ENCODE measurements at places on chromosomes 3 and 15.

DNA sequence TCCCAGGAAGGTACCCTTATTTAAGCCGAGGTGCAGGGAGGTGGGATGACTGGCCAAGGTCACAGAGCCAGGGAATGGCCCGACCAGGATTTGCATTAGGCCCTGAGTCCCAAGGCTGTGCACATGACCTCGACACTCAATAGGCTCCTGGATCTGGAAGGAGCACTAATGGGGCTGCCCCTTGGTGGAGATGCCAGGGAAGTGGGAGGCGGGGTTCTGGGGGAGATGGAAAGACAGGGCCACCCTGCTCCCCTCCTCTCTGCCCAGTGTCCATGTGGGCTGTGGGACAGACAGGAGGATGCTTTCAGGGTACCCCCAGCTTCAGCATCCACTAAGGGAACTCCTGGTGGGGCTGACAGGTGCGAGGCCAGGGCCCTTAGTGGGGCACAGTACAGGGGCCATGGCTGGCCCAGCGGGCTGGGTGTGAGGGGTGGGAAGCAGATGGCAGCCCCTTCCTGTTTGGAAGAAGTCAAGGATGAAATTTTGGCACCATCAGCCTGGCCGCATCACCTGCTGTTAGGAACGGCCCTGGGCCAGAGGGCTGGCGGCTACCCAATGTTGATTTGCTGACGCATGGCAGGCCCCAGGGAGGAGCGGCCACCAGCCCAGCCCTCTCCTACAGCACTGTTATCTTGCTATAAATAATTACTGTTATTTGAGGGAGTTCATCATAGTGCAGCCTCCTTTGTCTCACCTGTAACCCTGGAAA is 37.3 kb downstream of the ATP2B2 start:
- DNase-seq: no peak

DNA sequence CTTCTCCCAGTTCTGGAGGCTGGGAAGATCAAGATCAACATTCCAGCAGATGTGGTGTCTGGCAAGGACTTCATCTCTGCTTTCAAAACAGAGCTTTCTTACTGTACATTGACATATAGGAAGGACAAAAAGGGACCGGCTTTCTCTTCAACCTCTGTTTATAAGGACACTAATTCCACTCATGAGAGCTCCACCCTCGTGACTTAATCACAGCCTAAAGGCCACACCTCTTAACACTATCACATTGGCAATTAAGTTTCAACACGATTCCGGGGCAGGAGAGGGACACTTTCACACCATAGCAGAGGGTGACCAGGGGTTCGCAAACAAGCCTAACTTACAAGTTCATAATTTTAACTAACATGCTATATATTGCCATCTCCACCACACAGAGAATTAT is 231.5 kb downstream of the MAGI1 start:
- no peak for DNase-seq

- peak; percentile 75 for DNase-seq
Measured at GRCh38 chr3:46812237-46812791, 50.9 kb downstream of the MYL3 start.

DNA sequence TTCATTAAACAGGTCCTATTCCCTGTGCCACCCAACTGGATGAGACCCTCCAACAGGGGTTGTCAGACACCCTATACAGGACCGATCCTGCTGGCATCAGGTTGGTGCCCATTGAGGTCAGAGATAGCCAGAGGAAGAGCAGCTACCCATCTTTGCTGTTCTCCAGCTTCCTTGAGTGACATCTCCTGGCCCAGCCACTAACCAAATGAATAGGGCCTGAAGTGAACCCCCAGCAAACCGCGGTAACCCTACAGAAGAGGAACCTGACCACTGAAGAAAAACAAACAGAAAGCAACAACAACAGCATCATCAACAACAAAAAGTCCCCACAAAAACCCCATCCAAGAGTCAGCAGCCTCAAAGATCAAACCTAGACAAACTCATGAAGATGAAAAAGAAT is 133.6 kb upstream of the ARPP21 start:
- no peak for DNase-seq

DNA sequence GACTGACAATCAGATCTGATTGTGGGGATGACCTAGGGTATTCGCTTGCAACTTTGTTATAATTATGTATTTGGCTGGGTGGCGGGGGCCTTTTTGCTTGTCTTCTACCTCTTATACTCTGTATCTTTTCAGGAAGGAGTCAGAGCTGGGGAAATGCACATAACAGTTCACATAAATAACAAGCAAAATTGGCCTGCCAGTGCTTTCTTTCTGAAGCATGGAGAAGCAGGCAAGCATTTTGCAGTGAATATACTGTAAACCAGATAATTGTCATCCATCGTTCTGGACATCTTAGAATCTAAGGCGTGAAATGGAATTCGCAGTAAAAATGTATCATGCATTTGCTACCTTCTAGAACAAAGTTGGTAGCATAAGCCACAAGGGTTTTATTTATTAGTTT is 227.6 kb downstream of the CLSTN2 start:
- no peak for DNase-seq

- DNase-seq: no peak
Measured at GRCh38 chr3:43291546-43291945, 5.2 kb downstream of the SNRK start.

DNA sequence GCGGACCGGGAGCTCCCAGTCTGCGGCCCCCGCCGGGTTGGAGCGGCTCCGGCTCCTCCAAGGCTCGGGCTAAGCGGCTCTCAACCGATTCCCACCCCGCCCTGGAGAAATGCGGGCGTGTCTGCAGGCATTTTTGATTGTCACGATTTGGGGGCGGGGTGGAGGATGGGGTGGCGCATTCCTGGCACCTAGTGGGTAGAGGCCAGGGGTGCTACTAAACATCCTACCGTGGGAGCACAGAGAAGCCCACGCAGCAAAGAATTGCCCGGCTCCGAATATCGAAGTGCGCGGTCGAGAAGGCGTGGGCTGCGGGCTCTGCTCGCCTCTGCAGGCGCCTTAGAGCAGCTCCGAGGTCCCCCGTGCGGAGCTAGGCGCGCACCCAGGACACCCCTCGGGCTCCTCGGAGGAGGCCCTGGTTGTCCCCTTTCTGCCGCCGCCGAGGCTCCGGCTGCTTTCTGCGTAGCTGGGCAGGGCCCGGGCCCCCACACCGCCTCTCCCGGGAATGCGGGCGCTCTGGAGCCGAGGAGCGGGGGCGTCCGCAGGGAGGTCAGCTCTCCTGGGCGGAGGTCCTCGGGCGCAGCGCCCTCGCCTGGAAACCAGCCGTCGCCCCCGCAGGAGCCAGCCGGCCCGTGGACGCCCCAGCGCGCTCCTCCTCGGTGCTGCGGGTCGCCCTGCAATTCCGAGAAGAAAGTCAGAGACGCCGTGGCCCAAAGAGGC is 16.5 kb upstream of the LAMP3 start:
- peak; percentile 21 for DNase-seq

- DNase-seq: no peak
Measured at GRCh38 chr3:157237886-157238285, 77.9 kb upstream of the CCNL1 start.

GRCh38 chr3:195071011-195071728 is 199.8 kb downstream of the XXYLT1 start:
- no peak for DNase-seq

DNA sequence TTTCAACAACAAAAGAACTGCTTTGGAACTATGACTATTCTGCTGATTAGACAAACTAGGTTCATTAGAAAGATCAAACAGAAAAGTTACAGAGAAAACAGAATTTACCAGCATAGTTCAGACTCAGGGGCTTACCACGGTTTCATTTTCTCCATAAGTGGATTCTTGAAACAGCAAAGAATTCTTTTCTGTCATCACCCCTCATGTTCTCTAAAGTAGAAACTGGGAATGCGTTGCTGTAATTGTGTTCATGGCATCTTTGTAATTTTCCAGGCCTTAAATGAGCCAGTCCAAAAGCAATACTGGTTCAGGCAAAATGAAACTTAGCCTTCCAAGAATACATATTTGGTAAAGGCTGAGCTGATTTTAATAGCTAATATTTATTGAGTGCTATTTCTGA is 287.8 kb downstream of the CHL1 start:
- DNase-seq: no peak

DNA sequence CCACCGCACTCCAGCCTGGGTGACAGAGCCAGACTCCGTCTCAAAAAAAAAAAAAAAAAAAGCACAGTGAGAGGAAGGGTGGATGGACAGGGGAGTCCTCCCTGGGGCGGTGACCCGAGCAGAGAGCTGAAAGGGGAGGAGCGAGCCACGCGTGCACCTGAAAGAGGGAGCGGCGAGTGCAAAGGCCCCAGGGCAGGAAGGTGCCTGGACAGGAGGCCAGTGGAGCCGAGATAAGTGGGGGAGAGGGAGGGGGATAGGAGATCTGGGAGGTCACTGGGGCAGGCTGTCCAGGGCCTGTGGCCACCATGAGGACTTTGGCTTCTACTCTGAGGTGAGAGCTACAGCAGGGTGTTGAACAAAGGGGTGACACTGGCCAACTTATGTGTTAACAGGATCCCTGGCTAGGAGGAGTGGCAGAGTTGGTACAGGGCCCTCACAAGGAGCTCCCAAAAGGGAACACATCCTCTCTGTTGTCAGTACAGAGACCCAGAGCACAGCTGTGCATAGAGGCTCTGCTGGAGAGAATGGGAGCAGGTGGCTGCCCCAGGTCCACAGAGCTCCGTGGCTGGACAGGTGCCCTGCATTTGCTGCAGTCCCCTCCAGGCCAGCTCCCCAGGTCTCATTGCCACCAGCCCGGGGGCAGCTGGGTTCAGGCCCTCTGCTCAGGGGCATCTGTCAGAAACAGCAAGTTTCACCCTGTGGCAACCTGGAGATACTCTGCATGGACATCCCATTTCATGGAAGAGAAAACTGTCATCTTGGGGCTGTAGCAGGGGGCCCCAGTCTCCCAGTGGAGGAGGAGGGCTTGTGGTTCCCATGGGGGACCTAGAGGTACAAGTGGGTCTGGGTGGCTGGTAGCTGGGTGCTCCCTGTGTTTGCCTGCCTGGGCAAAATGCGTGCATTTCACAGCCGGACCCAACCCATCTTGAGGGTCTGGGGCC is 28.5 kb downstream of the FBLN2 start:
- DNase-seq: no peak

GRCh38 chr15:44075535-44075934 is 119.5 kb downstream of the FRMD5 start:
- DNase-seq: no peak

DNA sequence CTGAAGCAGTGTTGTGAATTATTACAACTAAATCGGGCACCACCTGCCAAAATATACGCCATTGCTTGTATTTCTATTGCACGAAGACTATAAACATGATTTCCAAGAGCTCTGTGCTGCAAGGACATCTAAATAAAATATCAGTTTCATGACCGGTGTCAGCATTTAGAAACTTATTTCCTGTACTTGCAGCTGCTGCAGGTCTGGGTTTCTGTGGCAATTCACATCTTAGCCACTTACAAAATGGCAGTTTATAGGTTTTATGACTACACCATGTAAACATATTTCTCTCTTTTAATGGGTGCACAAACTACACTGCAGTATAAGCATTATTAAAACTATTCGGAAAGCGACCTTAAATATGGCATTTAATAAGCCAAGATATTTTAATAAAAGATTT is 359.4 kb downstream of the VPS13C start:
- no peak for DNase-seq

DNA sequence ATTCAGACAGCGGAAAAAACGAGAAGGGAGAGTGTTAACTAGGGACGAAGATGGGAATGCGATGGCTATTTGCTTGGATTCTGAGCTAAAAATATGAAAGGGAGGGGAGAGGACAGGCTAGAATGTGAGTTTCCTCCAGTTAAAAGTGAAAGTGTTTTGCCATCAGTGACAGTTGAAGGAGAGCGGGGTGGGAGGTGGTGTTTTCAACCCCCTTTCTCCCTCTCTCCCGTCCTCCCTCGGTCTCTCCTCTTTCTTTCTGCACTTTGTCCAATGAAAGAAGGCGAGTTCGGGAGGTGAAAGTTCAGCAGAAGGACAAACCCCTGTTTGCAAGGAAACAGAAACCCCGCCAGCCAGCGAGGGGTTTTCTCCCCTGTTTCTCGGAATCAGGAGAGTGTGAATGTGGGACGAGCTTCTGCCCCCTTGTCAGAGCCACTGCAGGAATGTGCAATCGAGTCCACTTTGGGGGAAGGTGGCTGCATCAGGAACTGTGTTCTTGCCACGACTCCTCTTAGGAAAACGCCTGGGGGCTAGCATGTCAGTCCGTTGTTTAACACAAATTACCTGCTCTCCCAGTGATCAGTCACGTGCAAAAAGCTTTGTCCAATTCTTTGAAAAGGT is 975 bp upstream of the FOXP1 start:
- no peak for DNase-seq

GRCh38 chr3:180018543-180018942 is 18.2 kb downstream of the PEX5L start:
- no peak for DNase-seq

DNA sequence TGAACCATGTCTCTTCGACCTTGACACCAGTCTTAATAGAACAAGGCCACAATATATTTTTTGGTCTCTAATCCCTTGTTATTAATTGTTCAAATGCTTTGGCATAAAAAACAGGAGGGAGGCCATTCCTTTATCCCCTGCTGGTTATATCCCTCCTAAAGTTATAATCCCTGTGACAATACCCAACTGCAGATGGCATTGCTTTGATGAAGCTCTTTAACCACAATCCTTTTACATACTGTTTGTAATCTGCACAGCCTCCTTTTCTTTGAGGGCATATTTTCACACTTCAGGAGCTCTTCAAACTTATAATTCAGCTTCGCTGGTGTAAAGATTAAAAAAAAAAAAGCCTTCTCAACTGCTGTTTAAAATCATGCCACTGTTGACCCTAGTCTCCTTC is 919.0 kb downstream of the EPHA3 start:
- DNase-seq: no peak

DNA sequence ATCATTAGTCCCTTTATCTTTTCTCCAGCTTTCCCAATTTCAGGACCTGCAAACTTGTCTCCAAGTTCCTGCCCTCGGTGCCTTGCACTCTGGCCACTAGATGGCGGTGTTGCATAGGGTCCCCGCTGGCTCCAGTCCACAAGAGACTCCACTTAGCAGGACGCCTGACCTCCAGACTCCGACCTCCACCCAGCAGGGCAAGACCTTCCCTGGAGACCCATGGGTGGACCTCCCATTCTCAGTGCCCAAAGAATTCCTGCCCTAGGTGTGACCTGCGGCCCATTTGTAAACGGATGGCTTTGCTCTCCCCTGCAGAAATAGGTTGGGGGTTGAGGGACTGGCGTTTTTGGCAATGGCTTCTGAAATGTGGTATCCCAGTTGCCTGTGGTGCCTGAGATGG is 82.6 kb downstream of the LSM3 start:
- DNase-seq: peak; percentile 86

Data from AG08395 (cell line).